H7 (cell line): ENCODE measurements at places on chromosomes 13 and 19. TPM values are rescaled to one million over a fixed set of nuclear protein-coding genes. Genes with fewer than 3 reads are reported as not detected.
A peak's percentile ranks its signal among the peaks of the same experiment; 100 is the strongest.

ANKRD24 gene
- 1.0 and 1.2 TPM in 2 replicates for total RNA-seq

KL gene
- not detected in 2 replicates for total RNA-seq

- no peak for DNase-seq
These were observed 116.4 kb downstream of the FRY start for GRCh38 chr13:32147976-32148375.

KCNC3 gene
- total RNA-seq = 0.14 and 0.37 TPM in 2 replicates

- DNase-seq = no peak
These were observed 2.8 kb upstream of the S1PR2 start for GRCh38 chr19:10233946-10234345.

DNA sequence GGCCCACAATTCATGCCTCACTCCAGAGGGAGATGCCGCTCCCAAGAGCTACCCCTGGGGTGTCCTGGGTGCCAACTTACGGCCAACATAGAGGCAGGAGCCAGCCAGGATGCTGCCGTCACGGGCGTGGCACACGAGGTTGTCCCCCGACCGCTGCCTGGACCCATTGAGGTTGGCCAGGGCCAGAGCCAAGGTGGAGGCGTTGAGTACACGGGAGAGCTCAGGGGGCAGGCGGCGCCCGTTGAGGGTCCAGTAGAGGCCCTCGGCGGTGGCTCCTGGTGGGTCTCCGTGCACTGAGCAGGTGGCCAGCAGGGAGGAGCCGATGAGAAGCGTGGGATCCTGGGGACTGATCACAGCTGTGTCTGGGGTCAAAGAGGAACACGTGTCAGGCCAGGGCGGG lies 7.1 kb downstream of the CRLF1 start:
- DNase-seq = peak; percentile 51

GRCh38 chr19:5967994-5968430 lies 9.9 kb downstream of the RANBP3 start:
- peak; percentile 88 for DNase-seq

PBX4 gene
- 0.94 and 2.7 TPM in 2 replicates for total RNA-seq

DNA sequence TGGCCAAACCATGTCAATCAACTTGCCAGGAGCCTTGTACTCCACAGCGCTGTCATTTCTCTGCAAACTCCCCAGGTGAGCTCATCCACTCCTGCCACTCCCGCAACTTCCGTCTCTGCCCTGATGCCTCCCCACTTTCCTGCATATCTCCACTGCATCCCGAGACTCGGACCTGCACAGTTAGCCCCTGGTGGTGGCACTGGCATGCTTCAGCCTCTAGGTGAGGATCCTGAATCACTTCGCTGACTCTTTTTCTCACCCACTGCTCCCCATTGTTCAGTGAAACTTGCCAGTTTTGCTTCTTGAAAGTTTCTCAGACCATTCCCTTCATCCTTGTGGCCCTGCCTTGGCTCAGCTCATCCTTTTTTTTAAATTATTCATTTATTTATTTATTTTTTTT lies 3.4 kb upstream of the CTU1 start:
- DNase-seq = no peak

ATP4A gene
- total RNA-seq = 0.21 TPM in 1 of 2 replicates, not detected in the other

- DNase-seq = no peak
These were observed 7.0 kb downstream of the MOB3A start for GRCh38 chr19:2089001-2089711.

RFPL4A gene
- not detected in 2 replicates for total RNA-seq

- peak; percentile 91 for DNase-seq
These were observed at the start of gene MLNR for GRCh38 chr13:49220036-49220855. TSS of gene MLNR (plus strand) at chr13:49220338. CDS start at chr13:49220338, 0 bp downstream.

- DNase-seq = no peak
These were observed 6.6 kb downstream of the ZNF599 start for GRCh38 chr19:34766386-34766785.

DNA sequence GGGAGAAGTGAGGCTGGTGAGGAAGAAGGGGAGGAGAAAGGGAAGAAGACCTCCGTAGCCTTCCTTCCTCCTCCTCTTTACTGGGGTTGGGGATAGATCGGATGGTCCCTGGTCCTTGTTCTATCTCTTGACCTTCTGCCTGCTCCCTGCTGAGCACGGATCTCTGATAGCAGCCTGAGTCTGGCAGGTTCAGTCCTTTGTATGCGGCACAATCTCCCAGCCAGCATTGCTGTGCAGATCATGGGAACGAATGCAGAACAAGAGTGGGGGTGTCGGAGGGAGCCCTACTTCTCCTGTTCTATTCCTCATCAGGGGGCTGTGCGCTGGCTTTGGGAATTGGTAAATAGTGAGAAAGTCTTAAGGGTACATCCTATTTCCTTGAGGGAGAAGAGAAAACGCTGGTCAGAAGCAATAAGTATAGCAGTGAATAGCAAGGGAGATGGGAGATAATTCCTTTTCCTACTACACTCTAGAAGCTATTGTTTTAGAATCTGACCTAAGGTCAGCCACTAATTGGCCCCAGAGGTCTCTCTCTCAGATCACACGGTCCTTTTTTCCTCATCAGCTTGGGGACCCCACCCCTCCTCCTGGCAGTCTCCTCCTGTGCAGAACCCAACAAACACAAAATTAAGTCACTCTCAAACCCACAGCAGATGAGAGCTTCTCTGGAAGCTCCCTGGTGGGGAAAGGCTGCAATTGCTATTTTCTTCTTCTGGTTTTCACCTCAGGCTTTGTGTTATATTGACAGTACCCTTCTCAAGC lies 41.0 kb downstream of the KL start:
- peak; percentile 68 for DNase-seq

MAST1 gene
- total RNA-seq = 5.5 and 7.0 TPM in 2 replicates

GRCh38 chr13:42418184-42418583 lies 146.2 kb downstream of the AKAP11 start:
- DNase-seq = no peak

- DNase-seq = no peak
These were observed 48.3 kb downstream of the ELF1 start for GRCh38 chr13:40970803-40971202.

MAMSTR gene
- total RNA-seq = 1.7 and 2.4 TPM in 2 replicates

MISP3 gene
- 0.52 and 0.92 TPM in 2 replicates for total RNA-seq

DNA sequence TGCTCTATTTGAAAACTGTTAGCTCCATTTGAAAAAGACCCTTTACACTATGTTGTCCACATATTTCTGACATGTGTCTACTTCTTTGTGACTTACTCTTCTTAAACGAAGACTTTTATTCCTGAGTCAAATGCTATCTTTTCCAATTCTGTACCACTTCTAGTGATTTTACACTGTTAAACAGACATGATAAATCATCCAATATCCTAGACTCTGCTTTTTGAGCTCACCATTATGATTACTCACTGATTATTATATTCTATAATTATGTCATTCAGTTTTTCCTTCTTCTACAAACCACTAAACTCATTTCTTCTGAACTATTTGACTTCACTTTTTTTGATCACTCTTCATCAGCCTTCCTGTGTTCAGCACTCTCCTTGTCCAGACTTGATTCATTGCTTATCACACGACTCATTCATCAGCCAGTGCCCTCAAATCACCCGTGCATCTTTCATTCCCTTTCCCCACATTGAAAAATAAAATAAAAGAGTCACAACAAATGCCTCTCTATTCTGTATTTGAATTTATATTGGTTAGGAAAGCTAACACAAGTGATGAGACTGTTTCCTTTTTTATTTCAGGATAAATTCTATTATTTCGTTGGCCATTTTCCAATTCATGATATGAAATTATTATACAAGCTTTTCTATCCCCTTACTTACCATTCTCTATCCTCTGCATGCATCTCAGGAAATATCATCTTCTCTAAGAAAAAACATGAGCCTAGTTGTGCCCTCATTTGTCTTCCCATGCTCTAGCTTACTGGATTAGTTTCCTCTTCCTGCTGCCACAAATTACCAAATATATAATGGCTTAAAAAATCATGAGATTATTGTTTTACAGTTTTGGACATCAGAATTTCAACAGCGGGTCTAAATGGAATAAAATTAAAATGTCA lies 1482.1 kb upstream of the MIR17HG start:
- DNase-seq = no peak

DNA sequence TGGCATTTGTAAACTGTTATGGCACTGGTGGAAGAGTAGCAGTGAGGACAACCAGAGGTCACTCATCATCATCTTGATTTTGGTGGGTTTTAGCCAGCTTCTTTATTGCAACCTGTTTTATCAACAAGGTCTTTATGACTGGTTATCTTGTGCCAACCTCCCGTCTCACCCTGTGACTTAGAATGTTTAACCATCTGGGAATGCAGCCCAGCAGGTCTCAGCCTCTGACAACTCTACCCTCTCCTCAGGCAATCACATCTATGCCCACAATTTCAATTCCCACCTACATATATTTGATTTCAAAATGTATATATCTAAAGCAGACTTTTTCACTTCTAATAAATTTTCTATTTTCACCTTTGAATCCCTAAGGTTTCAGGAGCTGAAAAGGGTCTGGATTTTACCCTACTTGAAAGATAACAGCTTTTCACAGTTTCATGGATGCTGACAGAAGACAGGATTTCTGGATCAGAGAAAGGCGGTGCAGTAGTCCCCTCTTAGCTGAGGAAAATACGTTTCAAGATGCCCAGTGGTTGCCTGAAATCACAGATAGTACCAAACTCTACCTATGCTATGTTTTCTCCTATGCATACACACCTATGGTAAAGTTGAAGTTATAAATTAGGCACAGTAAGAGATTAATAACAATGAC lies 1171.8 kb downstream of the DIAPH3 start:
- no peak for DNase-seq

ARHGAP33 gene
- 3.7 and 6.4 TPM in 2 replicates for total RNA-seq

DNA sequence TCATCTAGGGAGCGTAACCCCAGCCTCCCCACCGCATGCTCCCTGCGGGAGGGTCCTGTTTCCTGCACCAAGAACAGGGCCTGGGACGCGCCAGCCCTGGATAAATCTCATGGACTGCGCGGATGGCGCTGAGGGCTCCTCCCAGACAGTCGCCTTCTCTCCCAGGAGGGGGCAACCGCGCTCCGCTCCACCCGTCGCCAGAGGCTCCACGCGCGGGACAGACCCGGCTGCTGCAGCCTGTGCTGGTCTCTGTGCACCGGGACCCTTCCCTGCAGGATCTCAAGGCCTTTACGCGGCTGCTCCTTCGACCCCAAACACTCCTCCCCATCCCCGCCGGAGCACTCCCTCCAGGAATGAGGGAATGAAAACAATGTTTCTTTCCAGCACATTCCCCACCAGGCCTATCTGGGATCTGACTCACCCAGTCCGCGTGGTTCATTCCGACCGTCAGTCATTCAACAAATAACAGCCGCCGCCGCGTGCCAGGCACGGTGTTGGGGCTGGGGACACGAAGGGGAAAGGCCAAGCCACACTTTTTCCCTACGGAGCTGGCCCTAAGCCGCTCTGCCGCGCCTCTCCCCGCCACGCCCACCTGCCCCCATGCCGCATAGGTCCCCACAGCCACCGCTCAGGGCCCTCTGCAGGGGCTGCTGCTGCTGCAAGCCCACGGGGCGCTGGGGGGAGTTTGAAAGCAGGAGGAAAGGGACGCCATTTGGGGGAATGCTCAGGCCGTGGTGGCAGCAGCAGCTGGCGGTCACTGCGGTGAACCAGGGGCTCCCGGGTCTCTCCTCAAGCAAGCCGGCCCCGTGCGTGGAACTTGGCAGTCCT lies 6.0 kb downstream of the PNMA8B start:
- peak; percentile 85 for DNase-seq

MYH14 gene
- total RNA-seq = 4.1 and 6.1 TPM in 2 replicates

- no peak for DNase-seq
These were observed 1034.7 kb downstream of the SLITRK1 start for GRCh38 chr13:82847595-82847994.

DNA sequence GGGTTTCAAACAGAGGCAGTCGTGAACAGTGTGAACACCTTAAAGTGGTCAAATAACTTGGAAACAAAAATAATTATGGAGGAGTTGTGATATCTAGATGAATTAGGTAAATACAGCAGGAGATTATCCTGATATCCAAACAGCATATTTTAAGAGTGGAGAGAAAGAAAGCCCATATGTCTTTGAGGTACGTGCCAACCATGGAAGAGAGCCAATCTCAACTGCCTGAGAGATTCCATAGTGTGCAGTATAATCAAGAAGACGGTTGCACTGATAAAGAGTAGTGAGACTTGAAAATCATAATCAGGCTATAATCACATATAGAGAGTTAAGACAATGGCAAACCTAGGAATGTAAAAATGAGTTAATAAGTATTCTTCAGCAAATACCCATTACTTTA lies 472.8 kb upstream of the SLITRK5 start:
- no peak for DNase-seq

KLK4 gene
- total RNA-seq = not detected in 2 replicates

PLIN5 gene
- total RNA-seq = 1.3 and 2.5 TPM in 2 replicates

DNA sequence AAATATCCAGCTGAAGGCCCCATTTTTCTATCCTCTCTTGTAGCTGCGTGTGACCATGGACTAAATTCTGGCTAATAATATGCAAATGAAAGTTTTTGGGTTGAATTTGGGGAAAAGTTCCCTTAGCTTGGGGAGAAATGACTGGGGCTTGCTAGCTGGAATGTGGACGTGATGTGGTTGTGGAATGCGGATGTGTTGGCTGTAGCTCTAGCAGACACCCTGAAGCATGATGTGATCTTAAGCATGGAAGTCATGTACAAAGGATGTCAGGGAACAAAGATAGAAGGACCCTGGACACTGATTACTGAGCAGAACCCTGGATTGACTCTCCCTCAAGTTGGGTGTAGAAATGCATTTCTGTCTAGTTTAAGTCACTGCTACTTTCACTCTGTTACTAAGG lies 25.4 kb upstream of the SCEL start:
- DNase-seq = no peak

- no peak for DNase-seq
These were observed 702.3 kb downstream of the DIAPH3 start for GRCh38 chr13:59461411-59461810.

DNA sequence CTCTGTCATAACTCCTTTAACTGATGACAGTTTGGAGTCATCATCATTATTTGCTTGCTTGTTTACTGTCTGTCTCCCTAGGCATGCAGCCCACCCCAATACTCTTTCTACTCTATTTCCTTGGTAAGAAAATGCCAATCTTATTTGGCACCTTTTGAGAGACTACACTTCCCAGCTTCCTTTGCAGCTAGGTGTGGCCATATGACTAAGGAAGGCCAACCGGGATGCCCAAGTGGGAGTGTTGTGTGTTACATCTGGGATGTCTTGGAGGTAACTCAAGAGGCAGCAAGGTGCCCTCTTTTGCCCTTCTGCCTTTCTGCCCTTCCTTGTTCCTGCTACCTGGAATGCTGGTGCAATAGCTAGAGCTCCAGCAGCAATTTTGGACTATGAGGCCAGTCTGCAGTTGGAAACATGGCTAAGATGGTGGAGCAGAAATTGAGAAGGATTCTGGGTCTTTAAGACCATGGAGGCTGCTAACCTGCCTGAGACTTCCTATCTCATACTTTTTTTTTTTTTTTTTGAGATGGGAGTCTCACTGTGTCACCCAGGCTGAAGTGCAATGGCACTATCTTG lies 27.5 kb downstream of the C19orf81 start:
- DNase-seq = no peak

- no peak for DNase-seq
These were observed 34.6 kb downstream of the COL4A2 start for GRCh38 chr13:110341445-110342244.

TDRD12 gene
- total RNA-seq = 0.55 and 1.4 TPM in 2 replicates
